ENCODE measurements at places on chromosomes 16 and 17.

- DNase-seq = no peak
These were observed 17.1 kb downstream of the ZNF768 start for GRCh38 chr16:30509081-30509765.

GRCh38 chr17:55478971-55479370 is 32.3 kb downstream of the SMIM36 start:
- DNase-seq = no peak

- no peak for DNase-seq
These were observed 8.6 kb downstream of the TBC1D26 start for GRCh38 chr17:15740570-15741120.

DNA sequence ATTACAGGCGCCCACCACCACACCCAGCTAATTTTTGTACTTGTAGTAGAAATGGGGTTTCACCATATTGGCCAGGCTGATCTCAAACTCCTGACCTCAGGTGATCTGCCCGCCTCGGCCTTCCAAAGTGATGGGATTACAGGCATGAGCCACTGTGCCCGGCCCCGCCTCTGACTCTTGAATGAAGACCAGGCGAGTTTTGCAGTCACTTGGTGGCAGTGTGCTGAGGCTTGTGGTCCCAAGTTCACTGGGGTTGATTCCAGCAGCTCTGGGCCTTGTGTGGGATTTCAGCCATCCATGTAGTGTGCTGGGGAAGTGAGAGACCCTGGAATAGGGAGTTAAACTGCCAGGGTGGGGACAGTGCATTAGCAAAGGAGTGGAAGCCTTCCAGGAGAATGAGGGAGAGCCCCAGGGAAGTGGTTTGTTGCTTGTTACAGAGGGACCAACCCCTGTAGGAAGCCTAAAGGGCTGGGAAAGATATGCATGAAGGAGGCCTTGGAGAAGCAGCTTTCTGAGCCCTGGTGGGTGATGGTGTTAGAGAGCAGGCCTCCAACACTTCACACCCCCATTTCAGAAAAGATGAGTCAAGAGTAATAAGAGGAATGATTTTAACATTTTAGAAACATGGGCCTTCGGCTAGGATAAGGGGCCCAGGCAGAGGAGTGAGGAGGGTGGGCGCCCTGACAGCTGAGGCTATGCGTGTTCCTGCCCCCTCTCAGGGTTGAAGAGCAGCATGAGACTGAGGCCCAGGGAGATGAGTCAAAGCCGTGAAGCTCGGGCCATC is 14.5 kb downstream of the PSKH1 start:
- no peak for DNase-seq

DNA sequence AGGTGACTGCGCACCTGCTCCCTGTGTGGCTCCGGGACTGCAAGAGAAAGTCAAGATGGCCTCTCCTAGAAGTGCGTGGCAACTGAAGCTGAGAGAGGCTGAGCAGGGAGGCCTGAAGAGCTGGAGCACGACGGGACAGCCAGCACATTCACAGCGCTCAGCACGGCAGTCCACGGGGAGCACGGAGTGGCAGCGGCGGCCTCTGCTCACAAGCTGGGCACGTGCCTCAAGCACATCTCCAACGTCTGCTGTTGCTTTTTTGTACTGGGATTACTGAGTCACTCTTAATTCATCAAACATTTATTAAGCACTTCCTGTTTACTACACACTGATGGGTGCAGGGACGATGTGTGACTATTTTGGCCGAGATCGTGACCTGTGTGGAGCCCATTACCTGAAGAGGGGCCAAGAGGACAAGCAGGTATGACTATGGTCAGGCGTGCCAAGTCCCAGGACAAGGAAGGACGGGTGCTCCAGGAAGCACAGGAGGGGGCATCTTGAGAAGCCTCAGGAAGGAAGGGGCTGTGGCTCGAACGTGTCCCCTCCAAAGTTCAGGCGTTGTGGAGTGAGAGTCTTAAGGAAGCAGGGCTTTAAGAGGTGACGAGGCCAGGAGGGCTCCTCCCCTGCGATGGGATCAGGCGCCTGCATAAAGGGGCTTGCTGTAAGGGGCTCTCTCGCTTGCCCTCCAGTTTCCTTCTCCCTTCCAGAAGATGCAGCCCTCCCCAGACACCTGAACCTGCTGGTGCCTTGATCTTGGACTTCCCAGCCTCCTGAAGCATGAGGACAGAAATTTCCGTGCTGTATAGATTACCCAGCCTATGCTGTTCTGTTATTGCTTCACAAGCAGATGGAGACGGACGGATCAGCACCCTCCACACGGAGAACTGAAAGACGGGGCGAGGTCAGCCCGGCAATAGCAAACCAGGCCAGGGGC is 105.8 kb downstream of the ADCY9 start:
- DNase-seq = no peak

GRCh38 chr16:17965133-17965900 is 371.2 kb downstream of the NPIPA8 start:
- no peak for DNase-seq

DNA sequence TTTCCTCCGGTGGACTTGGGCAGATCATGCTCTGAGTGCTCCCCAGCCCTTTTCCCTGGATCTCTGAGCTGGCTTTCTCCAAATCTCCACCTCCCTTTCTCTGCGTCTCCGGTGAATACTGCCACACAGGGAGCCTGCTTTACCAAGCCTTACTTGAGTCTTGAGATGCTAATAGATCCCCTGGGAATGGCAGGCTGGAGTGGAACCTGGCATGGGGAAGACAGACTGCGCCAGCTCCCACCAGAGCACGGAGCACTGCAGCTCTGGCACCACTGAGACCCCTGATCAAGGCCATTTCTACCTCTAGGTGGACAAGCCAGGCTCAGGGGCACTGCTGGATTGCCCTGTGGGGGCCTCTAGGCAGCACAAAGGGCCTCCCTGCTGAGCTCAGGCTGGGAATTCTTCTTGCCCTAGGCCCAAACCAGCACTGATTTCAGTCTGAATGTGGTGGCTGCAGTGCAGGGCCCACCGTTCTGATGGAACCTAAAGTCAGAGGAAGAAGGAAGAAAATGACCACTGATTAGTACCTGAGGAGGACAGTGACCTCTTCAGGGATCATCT is 74.3 kb upstream of the CRHR1 start:
- no peak for DNase-seq

- DNase-seq = no peak
These were observed 11.4 kb downstream of the MRPS23 start for GRCh38 chr17:57838453-57838852.

GRCh38 chr17:18043491-18043890 is 4.3 kb downstream of the GID4 start:
- DNase-seq = no peak

GRCh38 chr17:40309031-40309948 is at the start of gene RARA:
TSS of gene RARA (plus strand) at chr17:40309180. CDS start at chr17:40331219, 22,039 bp downstream.
- peak; percentile 74 for DNase-seq

GRCh38 chr17:49050611-49051010 is 53.4 kb downstream of the IGF2BP1 start:
- no peak for DNase-seq

DNA sequence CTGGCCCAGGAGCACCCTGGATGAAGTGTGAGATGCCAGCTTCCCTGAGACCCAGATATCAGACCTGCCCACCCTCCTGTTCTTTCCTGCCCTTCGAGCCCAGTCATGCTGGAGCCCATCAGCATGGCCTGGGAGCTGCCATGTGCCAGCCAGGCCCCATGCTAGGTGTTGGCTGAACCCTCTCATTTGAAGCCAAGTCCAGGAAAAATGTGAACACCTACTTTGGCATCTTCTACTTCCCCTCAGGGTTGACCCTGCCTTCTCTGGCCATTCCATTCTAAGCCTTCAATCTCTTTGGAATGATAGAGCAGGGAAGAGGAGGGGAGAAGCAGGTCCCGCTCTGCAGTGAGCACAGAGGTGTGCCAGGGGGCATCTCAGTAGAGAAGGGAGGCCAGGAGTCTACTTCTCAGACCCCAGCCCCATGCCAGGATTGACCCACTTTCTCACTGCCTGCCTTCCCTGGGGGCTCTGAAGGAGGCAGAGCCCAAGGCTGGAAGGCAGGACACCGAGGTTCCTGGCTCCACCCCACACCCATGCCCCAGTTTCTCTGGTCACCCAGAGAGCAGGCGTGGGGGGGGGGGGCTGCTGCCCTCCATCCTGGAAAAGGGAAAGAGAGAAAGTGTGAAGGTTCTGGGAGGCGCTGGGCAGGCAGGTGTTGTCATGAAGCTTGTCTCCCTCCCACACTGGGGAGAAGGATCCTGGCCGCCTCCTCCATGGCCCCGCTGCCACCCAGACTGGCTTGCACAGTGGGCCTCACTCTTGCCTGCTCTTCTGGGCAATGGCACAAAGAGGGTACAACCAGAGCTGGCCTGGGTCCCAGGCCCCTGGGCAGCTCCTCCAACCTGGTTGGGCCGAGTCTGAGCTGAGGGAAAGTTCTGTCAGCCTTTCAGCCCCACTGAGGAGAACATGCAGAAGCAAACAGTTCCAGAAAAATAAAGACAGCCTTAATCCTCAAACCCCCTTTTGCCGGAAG is 9.3 kb downstream of the HDAC5 start:
- no peak for DNase-seq
